ENCODE measurements at places on chromosomes 6 and 20.

DNA sequence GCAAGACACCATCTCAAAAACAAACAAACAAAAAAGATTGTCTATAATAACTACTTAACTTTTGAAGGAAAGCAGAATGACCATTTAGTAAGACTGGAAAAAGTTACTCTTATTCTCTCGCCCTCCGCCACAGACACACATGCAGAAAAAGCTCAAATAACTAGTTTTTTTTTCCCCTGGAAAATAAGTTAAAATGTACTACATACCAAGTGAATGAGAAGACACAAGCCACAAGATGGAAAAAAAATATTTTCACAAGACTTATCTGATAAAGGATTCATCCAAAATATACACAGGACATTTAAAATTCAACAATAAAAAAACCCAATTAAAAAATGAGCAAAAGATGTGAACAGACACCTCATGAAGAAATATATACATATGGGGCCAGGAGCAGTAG lies 31.9 kb downstream of the NUDT3 start:
- no peak for DNase-seq

GRCh38 chr6:31468311-31468710 lies 29.6 kb upstream of the MICB start:
- DNase-seq, result no peak

- no peak for DNase-seq
Observed at GRCh38 chr20:48722002-48722731, 105.6 kb downstream of the PREX1 start.

DNA sequence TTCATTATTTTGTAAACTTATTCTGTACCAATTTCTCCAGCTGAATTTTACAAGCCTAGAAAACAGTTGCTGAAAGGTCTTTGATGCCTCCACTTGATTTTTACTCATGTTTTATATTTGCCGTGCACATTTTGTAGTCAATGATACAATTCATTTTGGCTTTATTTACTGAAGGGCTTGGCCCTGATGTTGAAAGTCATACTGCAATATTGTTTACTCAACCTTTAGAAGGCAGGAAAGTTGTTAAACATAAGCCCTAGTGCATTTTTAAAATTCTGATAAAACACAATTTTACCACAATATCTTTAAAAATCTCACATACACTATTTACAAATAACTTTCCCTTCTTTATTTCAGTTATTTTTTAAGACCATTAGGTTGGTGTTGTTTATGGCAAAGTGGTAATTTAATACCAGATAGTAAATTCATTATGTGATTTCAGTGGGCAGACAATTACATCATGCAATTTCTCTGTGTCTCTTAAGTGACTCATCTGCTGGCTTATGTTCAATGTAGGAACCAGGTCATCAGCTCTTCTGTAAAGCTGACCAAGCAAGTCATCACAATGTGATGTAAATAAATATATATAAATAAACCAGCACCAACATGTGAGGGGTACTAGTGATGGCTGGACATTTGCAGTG lies 121.1 kb upstream of the SLC35B3 start:
- DNase-seq, result no peak

GRCh38 chr20:19491241-19491640 lies 266.8 kb upstream of the RIN2 start:
- DNase-seq, result no peak

DNA sequence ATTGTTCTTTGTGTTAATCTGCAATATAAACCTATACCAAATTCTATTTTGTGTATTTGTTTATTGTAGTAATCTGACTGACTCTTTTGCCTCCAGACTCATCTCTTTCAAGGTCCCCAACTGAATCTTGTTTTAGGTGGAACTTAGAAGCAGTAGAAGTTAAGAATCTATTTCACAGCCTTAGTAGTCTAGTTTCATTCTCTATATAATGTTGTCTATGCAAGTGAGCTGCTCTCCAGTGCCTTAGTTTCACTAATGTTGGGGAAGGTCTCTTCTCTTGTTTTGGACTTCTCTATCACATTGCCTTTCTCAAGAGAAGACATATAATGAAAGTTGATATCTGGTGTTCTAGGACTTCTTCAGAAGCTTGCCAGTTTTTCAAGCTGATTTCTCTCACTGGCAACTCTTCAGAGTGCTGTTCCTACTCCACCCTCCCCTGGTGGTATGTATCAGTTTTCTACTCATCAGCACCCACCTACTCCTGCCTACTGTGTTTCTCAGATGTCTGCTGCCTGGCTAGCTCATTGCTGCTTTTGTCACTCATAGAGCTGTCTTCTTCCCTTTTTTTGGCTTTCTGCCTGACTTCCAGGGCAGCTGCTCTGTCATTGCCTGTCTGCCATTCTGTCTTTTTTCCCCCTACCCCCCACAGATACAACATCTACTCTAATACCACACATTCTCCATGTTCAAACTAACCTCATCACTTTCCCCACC lies 82.1 kb downstream of the PTPRA start:
- DNase-seq, result no peak

DNA sequence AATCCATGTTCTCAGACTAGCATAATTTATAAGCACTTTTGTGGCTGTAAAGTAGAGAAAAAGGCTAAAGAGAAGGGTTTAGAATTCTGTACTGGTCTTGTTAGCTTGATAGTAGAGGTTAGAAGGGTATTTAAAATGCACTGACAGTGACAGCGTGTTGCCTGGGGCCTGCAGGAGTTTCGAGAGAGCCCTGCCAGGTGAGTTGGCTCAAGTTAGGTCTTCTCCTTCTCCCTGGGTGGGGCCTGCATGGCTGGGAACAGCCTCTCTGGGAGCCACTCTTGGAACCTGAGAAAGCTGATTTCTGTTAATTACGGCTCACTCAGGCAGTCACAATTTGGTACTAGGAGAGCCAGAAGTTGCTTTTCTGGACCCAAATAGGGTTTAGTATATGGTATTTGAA lies 103.7 kb downstream of the ARID1B start:
- DNase-seq, result no peak

DNA sequence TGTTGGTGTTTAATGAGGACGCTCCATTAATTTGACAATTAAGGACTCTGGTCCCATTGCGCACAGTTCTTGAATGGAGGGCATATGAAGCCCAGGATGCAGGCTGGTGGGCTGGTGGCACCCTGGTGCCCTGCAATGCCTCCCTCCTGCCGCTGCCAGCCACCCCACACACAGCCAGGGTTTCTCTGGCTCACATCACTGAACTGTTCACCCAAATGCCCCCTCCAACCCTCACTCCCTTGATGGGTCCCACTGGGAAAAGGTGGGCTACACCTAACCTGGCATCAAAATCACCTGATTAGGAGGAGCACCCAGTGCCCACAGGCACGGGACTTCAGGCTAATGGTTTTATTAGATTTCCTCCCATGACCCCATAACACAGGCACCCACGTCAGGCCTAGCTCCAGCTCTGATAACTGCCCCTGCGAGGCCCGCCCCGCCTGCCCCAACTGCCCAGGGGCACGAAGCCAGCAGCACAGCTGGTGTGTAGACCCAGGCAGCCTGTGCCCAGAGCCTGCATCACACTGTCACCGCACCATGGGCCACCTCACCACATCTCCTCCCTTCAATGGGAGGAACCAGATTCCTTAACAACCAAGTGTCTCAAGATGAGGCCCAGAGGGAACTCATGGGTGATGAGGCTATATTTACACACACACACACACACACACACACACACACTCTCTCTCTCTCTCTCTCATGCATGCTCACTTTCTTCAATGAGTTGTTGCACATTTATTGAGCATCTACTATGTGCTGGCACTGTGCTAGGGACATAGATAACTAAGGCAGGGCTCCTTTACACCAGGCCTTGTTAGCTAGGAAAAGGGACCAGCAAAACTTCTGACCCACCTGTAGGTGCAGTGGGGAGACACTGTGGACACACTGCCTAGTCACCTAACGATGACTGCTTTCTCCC lies 107.3 kb downstream of the NOL4L start:
- DNase-seq, result no peak

GRCh38 chr20:47761482-47762047 lies 23.7 kb downstream of the SULF2 start:
- DNase-seq, result no peak

- no peak for DNase-seq
Observed at GRCh38 chr20:60453388-60454246, 495.4 kb downstream of the CDH26 start.

DNA sequence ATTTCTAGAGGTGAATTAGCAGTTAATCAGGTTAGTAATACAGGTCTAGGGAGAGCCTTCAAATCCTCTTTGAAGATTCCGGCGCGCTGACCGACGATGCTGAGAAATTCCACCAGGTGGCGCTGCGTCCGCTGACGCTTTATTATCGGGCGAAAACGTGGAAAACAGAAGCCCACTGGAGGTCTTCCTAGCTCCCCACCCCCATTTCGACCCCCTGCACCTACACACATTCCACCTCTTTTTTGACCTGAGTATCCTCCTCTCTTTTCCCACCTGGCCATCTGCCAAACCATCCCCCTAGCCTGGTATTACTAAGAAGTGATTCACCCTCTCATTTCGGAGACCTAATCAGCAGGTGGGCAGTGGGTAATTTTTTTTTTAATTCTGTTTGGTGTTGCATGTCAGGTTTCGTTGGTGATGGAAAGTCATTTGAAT lies 65.4 kb upstream of the RIN2 start:
- DNase-seq, result peak; percentile 47

GRCh38 chr6:128509709-128510108 lies 10.7 kb downstream of the PTPRK start:
- no peak for DNase-seq

- no peak for DNase-seq
Observed at GRCh38 chr6:159513074-159513720, 179.8 kb downstream of the SOD2 start.

- DNase-seq, result no peak
Observed at GRCh38 chr6:114051031-114051430, 80.1 kb upstream of the HDAC2 start.

DNA sequence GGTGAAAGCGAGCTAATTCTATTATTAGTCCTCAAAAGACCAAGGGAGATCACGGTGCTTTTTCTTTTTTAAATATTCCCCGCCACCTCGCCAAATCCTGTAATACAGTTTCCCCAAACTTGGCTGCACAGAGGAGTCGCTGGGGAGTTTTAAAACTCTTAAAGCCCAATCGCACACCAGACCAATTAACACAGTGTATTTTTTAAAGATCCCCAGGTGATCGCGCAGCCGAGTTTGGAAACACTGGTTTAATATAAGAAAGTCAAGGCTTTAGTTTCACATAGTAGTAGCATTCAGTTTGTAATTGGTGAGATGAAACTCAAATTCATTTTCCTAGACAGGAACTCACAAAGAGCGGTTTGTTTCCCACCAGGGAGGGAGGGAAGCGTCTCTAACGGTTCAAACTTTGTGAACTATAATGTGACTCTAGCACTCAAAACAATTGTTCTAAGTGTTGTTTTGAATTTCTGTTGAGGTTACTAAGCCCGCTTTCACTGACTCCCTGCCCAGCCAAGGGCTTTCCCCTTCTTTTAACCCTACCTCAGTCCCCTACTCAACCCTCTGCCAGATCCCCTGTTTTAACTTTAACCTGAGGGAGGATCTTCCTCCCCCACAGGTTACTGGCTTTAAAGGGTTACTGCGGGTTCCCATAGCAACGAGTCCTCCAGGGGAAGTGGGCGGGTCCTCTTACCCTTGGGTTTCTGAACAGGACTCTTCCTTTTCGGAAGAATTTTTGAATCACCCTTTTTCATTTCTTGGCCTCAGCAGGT lies 25.7 kb upstream of the BTBD3 start:
- no peak for DNase-seq

DNA sequence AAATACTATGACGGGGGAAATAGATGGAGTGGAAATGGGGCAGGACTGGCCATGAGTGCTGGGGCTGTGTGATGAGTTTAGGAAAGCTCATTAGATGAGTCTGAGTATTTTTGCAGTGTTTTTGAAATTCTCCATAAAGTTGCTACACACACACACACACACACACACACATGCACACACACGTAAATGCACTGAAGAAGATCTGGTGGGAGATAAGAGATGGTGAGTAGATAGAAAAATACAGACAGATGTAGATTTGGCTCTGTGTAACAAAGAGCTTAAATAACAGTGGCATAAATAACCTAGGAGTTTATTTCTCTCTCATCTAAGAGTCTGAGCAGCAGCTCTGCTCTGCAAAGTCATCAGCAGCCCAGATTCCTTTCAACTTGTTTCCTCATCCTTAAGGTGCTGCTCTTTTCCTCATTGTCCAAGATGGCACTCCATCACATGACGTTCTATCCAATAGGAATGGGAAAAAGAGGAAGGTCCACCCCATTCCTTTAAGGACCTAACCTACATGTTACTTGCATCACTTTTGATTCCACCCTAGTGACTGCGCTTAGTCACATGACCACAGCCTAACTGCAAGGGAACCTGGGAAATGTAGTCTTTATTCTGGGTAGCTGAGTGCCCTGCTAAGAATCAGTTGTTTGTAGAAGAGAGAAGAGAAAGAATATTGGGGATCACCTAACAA lies 76.4 kb downstream of the EYA2 start:
- DNase-seq, result no peak

GRCh38 chr20:10447028-10447427 lies 11.9 kb downstream of the SLX4IP start:
- no peak for DNase-seq

- DNase-seq, result no peak
Observed at GRCh38 chr20:36312724-36313441, 6.7 kb downstream of the DLGAP4 start.

- no peak for DNase-seq
Observed at GRCh38 chr6:14468647-14469321, 351.2 kb downstream of the CD83 start.

DNA sequence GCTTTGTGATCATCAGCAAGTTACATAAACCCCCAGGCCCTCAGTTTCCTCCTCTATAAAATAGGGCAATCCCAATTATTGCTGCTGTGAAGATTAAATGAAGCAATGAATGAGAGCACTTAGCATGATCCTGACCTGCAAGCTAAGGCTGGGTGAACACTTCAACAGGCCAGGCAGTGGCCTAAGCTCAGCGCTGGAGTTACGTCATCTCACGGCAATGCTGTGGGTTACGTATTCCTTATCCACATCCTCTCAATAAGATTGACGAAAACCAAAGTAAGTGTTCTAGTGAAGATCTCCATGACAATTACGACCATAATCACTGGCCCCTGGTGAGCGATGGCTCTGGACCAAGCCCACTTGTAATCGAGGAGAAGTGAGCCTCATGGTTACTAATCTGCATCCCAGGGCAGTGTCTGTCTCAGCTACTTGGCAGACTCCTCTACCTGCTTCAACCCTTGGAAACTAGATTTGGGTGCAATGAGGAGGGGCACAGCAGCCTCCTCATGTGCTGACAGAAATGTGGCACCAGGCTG lies 274.1 kb upstream of the ARID1B start:
- no peak for DNase-seq

DNA sequence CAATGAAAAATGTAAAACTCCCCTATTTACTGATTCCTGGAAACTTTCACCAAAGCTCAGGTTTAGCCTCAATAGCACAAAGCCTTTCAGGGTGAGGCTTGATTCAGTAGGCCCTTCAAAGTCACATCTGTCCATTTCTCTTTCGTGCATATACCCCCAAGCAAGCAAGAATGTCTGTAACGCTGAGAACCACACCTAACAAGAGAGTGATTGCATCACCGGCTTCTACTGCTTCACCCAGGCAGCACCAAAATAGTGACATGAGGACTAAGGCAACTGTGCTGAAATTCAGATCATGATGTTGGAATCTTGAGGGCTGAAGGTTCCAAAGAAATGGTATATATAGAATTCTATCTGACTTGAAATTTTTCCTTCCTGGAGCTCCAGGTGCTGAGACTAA lies 26.1 kb downstream of the CGA start:
- DNase-seq, result no peak
